Spinal cord (tissue), 10 donors: ENCODE measurements at places on chromosomes 2 and 18. TPM values are rescaled to one million over a fixed set of nuclear protein-coding genes. Genes with fewer than 3 reads are reported as not detected.
A peak's percentile ranks its signal among the peaks of the same experiment; 100 is the strongest.

- no peak overlapping the region for H3K27ac ChIP-seq
- H3K27me3 ChIP-seq: no peaks in the 10 kb centered on the region
- no peaks in the 10 kb centered on the region for H3K36me3 ChIP-seq
Measured at GRCh38 chr18:43175257-43175656, 59.8 kb upstream of the RIT2 start.

CYTIP gene
- 5.9 TPM for total RNA-seq

DNA sequence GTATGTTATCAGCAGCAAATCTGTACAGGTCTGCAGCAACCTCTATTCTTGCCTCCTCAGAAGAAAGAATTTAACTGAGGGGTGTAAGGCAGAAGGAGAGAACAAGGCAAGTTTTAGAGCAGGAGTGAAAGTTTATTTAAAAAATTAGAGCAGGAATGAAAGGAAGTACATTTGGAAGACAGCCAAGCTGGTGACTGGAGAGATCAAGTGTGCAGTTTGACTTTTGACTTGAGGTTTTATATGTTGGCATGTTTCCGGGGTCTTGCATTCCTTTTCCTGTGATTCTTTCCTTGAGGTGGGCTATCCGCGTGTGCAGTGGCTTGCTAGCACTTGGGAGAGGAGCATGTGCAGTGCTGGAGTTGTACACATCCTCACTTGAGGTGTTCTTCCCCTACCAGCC, 16.5 kb upstream of the CERS6 start:
- no peaks in the 10 kb centered on the region for H3K36me3 ChIP-seq
- H3K4me1 ChIP-seq: no peaks in the 10 kb centered on the region
- DNase-seq: no peak
- H3K27ac ChIP-seq: no peak overlapping the region
- no peak overlapping the region for H3K4me3 ChIP-seq
- no peaks in the 10 kb centered on the region for H3K27me3 ChIP-seq

GRCh38 chr18:9095297-9096006, 7.0 kb upstream of the NDUFV2 start:
- DNase-seq: no peak
- no peaks in the 10 kb centered on the region for H3K36me3 ChIP-seq
- no peak overlapping the region for H3K4me3 ChIP-seq
- H3K4me1 ChIP-seq: no peaks in the 10 kb centered on the region
- H3K27ac ChIP-seq: no peak overlapping the region
- no peaks in the 10 kb centered on the region for H3K27me3 ChIP-seq

- no peak overlapping the region for H3K27ac ChIP-seq
- no peaks in the 10 kb centered on the region for H3K36me3 ChIP-seq
- H3K4me1 ChIP-seq: no peaks in the 10 kb centered on the region
- H3K27me3 ChIP-seq: no peaks in the 10 kb centered on the region
- peak; percentile 80 for DNase-seq
Measured at GRCh38 chr2:108169982-108170625, 69.7 kb upstream of the SULT1C3 start.

- H3K36me3 ChIP-seq: no peaks in the 10 kb centered on the region
- H3K4me3 ChIP-seq: no peak overlapping the region
- no peak overlapping the region for H3K27ac ChIP-seq
- H3K27me3 ChIP-seq: no peaks in the 10 kb centered on the region
- no peaks in the 10 kb centered on the region for H3K4me1 ChIP-seq
Measured at GRCh38 chr2:121944072-121944831, 188.8 kb downstream of the TSN start.

DNA sequence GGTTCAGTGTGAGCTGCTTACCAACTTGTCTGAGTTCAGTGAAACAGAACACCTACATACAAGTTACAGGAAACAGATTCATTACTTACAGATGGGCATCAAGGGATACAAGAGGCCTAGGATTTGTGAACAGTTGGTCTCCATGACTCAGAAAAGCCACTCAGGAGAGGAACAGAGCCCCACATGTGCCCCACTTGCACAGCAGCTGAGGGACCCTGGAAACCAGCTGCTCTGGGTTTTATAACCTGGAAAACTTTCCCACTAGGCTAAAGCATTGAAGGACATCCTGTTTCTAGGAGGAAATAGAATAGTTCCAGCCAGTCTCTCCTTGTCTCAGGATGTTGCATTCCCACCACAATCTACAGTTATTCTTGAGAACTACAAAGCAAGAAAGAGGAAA, 530.0 kb downstream of the ZNF804A start:
- no peak overlapping the region for H3K27ac ChIP-seq
- no peaks in the 10 kb centered on the region for H3K4me1 ChIP-seq

- no peak overlapping the region for H3K27ac ChIP-seq
- DNase-seq: no peak
- H3K36me3 ChIP-seq: no peaks in the 10 kb centered on the region
- no peak overlapping the region for H3K4me3 ChIP-seq
- H3K4me1 ChIP-seq: peaks cover 16% of the 10 kb centered on the region
Measured at GRCh38 chr18:46296656-46297055, 192.5 kb downstream of the HAUS1 start.

GRCh38 chr2:188668017-188668680, 306.0 kb upstream of the COL3A1 start:
- no peaks in the 10 kb centered on the region for H3K36me3 ChIP-seq
- H3K27ac ChIP-seq: no peak overlapping the region
- H3K27me3 ChIP-seq: no peaks in the 10 kb centered on the region
- no peaks in the 10 kb centered on the region for H3K4me1 ChIP-seq
- DNase-seq: no peak
- H3K4me3 ChIP-seq: no peak overlapping the region

DNA sequence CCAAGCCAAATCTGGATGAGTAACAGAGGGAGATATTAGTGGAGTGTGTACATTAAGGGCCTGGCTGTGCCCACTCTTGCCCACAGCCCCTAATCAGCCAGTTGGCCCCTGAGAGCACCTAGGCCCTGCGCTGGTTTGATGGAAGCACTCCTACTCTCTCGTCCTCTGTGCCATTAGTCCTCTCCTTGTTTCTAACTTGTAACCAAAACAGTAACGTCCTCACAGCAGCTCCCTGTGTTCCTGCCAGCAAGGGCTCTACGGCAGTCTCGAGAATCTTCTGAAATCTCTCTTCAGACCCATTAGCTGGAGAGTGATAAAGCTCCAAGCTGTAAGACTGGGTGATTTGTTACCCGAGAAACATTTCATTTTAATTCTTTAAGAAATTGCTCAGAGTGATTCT, 76.1 kb downstream of the LRRC30 start:
- no peak for DNase-seq
- no peak overlapping the region for H3K4me3 ChIP-seq
- no peaks in the 10 kb centered on the region for H3K36me3 ChIP-seq
- H3K4me1 ChIP-seq: peaks cover 11% of the 10 kb centered on the region
- H3K27me3 ChIP-seq: no peaks in the 10 kb centered on the region

BMP10 gene
- not detected for total RNA-seq

RGPD3 gene
- total RNA-seq: 0.88 TPM

DNA sequence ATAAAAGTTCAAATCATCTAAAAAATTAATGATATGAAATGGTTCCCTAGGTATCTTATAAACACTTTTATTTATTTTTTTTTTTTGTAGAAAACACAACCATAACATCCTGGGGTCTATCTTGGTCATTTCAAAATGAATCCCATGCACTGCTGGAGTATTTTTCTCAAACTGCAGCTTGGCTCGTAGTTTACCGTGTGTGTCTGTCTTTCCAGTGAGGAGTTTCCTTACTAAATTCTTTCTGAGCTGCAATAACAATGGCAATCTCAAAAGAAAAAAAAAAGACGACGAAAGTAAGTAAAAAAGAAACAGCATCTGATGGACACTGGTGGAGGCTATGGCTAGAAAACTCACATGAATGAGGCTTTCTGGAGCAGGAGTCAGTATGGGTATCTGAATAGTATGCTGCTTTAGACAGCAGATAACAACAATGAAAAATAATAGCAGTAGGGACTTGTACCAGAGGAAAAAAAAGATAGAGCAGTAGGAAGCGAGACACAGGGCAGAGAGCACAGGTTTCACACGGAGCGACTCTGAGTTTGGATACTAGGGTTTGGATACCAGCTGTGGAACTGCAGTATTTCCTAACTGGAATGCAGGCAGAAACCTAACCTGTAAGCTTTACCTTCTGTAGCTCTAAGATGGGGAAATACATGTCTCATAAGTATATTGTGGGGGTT, 43.5 kb downstream of the CALCRL start:
- no peak for DNase-seq
- H3K27ac ChIP-seq: peak overlapping the region; percentile 84
- H3K27me3 ChIP-seq: no peaks in the 10 kb centered on the region
- peak overlapping the region; percentile 21 for H3K4me3 ChIP-seq
- H3K4me1 ChIP-seq: no peaks in the 10 kb centered on the region
